ENCODE measurements at places on chromosomes 2 and 18. TPM values are rescaled to one million over a fixed set of nuclear protein-coding genes. Genes with fewer than 3 reads are reported as not detected.

DNA sequence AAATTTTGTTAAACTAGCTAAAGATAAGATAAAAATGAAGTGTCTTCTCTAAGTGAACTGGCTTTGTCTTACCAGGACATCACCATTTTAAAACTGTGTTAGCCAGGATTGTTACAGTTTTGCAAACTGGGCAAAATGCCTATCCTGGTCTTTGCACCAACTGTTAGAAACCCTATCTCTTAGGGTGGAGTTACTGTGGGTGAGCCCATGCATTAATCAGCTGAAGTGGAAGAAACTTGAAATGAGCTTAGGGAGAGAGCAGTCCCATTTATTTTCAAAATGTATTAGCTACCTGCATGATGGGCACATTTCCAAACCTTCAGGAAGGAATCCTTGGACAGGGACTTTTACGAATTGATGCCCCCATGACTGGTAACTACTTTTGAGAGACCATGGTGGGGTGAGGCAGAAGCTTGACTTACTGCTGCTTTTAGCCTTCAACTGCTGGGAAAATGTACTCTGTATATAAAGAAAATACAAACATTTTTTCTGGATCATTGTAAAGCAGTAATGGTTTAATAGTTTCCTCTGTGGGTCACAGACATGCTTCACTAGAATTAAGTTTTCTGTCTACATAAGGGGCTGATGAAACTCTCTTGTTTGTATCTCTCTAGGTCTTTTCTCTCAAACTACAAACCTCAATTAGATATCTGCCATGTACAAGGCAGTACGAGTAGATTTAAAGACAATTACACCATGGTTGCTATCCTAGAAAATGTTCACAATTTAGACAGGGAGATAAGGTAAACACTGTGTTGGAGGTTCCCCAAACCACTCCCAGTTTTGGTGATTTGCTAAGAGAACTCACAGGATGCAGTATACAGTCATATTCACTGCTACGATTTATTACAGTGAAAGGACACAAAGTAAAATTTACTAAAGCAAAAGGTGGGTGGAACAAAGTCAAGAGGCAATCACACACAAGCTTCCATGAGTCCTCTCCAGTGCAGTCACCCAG, 321.4 kb upstream of the MMADHC start:
- H3K27me3 ChIP-seq, result no peaks in the 10 kb centered on the region
- H3K4me1 ChIP-seq, result no peaks in the 10 kb centered on the region
- no peak for DNase-seq
- H3K27ac ChIP-seq, result no peak overlapping the region

DNA sequence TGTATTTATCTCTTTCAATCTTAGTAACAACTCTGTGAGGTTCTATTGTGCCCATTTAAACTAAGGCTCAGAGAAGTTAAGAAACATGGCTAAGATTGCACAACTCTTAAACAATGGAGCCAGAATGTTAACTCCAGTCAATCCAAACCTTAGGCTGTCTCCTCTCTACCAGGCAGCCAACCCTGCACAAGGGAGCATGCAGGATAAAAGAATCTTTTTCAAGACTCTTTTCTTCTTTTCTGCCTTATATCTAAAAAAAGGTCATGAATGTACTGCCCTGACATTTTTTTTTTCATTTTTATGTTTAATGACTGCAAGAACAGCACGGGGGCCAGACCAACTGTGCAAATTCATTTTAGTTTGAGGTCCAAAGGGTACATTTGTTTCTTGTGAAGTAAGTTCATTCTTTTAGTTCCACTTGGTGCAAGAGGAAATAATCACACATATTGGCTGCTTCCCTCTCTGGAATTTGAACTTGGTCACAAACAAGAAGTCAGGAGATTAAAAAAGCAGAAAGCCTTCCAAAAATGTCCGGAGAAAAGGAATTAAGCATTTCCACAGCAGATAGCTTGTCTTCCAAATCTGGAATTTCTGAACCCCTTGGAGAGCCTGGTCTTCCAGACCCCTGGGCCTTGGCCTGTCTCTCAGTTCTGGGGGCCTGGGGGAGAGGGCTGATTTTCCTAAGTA, 96.0 kb upstream of the RIOK3 start:
- H3K4me1 ChIP-seq, result peaks cover 29% of the 10 kb centered on the region
- H3K4me3 ChIP-seq, result no peak overlapping the region
- H3K27me3 ChIP-seq, result no peaks in the 10 kb centered on the region

- H3K4me1 ChIP-seq, result no peaks in the 10 kb centered on the region
- no peaks in the 10 kb centered on the region for H3K27me3 ChIP-seq
- H3K27ac ChIP-seq, result no peak overlapping the region
- no peak overlapping the region for H3K4me3 ChIP-seq
These were observed 181.0 kb upstream of the CHST9 start for GRCh38 chr18:27366151-27366550.

- no peak overlapping the region for H3K4me3 ChIP-seq
- H3K4me1 ChIP-seq, result no peaks in the 10 kb centered on the region
- H3K27ac ChIP-seq, result no peak overlapping the region
- H3K36me3 ChIP-seq, result no peaks in the 10 kb centered on the region
- no peak for DNase-seq
These were observed 684.0 kb upstream of the ZEB2 start for GRCh38 chr2:145203891-145204290.

C2orf66 gene
- 1.0 TPM for total RNA-seq

AGAP1 gene
- 26.3 TPM for total RNA-seq

PID1 gene
- 42.0 TPM for total RNA-seq

Data from upper lobe of left lung (tissue), 6 donors.